ENCODE measurements at places on chromosomes 7 and 10.

DNA sequence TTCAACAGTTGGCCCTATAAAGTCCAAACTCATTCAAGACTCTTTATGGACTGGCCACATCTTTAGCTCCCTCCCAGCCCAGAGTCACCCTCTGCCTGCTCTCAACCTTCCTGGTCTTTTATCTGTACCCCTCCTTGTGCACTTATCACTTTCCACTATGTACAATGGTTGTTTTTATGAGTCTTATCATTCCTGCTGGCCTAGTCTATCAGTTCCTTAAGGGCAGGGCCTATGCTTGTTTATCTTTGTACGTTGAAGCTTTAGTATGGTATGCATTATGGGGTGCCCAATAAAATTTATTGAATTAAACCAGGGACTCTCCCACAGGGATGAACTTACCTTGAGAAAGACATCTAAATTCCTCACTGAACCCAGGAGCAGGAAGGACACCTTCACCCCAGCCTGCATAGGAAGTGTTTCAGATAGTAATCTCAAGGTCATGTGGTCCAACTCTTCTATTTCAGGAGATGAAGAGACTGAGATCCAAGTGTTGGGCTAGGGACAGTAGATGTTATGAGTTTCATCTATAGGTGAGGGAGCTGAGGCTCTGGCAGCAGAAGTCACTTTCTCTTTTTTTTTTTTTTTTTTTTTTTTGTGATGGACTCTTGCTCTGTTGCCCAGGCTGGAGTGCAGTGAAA, 13.3 kb upstream of the PDCD4 start:
- DNase-seq = no peak

DNA sequence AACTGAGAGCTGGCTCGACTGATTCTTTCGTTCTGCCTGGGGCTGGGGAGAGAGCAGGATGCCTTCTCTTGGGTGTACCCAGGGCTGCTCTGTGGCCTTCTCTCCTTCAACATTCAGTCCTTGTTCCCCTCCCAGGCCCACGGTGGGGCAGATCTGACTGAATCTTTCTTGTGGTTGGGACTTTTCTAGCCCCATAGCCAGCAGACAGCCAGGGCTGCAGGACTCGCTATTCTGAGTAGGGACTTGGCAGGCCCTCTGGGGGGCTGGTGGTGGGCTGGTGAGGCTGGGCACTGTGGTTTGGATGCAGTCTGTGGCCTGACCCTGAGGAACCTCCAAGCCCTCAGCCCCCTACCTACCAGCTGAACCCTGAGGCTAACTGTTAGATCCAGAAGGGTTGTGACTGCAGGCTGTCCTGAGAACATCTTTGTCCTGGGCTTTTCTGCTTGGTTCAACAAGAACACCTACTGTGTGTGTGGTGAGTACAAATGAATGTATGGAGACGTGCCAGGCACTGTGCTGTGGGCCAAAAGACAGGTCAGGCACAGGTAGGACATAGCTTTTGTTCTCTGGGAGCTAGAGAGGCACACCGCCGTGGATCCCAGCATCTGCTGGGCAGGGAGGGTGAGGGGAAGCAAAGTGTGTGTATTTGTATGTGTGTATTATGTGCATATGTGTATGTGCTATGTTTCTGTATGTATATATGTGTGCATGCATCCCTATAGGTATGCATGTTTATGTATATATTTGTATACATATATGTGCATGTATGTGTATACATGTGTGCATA, 2.1 kb upstream of the PALD1 start:
- no peak for DNase-seq

DNA sequence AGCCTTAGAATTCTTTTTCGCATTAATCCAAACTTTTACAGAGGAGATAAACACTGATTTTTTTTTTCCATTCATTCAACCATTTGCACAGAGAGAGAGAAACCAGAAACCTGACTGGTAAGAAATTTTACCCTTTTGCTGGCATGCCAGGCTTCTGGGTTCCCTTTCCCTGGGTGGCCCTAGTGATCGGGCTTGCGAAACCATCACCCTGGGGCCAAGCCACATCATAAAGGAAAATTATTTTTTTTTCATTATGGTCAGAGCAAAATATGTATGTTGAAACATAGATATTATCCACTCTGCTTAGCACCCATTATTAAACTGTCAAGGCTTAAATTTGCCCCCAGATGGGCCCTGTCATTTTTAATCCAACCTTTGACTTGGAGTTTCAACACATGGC, 55.4 kb upstream of the INHBA start:
- no peak for DNase-seq

DNA sequence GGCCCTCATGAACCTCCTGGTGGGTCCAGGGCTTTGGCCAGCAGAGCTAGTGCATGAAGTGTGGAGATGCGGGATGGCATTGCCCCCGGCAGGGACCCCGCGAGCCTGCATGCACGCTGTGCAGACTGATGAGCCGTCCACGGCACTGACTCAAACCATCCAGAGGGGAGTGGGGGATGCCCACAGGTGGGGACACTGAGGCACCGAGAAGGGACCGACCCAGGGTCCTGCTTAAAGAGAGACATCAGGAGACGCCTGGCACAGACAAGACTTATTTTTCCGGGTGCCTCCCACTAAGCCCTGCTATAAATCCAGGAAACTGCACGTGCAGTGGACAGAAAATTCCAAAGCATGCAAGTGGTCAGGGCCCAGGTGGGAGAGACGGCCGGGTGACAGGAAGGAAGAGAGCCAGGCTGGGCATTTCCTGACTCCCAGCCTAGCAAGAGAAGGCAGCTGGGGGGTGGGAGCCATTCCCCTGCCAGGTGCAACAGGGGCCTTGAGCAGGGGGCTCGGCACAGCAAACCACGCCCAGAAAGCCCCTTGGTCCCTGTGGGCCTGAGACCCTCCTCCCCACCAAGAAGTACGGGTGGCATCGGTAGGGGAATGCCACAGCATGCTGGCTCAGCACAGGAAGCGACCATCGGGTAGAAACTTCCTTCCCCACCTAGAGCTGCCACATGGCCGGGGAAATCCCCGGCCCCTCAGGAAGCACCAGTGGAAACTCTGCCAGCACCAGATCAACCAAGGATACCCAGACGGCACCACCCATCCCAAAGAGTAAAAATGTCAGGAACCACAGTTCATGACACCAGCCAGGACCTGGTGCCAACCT, 91.5 kb downstream of the FOXL3 start:
- DNase-seq = no peak

DNA sequence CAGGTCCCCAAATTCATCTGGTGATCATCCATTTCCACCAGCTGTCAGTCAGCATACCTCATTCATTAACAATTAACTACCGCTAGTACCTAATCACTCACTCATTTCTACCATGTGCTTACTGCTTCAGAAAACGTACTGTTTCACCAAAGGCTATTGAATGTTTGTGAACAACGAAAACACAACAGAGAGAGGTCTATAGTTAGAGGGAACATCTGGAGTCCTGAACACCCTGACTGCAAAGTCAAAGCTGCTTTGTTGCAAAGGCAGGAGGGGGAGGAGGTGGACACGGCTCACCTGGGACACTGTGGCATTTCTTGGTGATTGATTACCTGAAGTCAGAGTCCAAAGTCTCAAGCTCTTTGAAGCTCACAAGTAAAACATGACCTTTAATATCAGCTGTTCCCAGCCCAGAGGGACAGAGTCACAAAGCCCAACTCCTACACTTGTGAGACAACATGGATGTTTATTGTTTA, 342.3 kb upstream of the ADARB2 start:
- no peak for DNase-seq

- no peak for DNase-seq
Measured at GRCh38 chr10:80770239-80770638, 232.5 kb downstream of the SH2D4B start.

DNA sequence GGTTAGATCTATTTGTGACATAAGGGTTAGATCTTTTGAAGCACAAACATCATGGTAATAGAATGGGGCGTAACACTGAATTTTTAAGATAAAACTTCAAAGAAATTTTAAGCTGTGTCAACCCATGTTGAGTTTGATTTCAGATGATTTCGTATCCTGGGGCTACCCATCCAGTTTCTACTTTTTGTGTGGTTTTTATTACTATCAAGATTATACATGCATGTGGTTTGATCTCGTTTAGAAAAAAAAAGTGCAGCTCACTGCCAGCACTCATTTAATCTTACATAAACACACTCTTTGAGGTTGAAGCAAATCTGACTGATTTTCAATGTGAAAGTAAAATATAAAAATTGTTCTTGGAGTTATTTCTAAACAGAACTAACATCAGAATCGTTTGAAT, 140.8 kb upstream of the GRB10 start:
- DNase-seq = no peak

- DNase-seq = no peak
Measured at GRCh38 chr10:74282151-74282847, 131.3 kb downstream of the ADK start.

DNA sequence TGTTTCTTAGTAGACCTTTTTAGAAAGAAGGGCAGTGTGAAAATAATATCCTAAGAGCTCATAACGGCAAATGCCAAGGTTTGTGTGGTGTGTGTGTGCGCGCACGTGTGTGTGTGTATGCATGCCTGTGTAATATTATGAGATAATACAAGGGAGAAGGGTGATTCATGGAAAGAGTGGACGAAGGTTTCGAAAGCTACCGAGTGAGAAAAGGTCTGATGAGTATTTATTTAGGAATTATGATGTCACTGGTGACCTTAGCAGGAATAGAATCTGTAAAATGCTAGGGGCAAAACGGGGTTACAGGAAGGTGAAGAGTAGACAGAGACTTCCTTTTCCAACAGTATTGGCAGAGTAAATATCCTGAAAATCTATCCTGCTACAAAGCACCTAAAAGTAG, 107.3 kb downstream of the AHR start:
- no peak for DNase-seq

DNA sequence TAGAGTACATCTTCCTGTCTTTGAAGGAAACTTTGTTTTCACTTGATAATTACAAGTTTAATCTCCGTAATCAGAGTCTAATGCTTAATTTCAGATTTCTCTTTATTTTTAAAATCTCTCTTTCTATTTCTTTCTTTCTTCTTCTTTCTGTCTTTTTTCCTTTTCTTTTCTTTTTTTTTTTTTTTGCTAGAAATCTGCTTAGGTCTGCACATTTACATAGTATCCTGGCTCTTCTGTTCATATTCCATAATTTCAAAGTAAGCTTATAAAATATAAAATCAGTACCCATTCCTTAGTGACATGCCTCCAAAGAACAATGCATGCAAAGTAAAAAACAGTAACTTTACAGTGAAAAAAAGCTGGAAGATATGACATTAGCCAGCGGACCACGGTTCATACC, 601.7 kb upstream of the VSTM2A start:
- no peak for DNase-seq

DNA sequence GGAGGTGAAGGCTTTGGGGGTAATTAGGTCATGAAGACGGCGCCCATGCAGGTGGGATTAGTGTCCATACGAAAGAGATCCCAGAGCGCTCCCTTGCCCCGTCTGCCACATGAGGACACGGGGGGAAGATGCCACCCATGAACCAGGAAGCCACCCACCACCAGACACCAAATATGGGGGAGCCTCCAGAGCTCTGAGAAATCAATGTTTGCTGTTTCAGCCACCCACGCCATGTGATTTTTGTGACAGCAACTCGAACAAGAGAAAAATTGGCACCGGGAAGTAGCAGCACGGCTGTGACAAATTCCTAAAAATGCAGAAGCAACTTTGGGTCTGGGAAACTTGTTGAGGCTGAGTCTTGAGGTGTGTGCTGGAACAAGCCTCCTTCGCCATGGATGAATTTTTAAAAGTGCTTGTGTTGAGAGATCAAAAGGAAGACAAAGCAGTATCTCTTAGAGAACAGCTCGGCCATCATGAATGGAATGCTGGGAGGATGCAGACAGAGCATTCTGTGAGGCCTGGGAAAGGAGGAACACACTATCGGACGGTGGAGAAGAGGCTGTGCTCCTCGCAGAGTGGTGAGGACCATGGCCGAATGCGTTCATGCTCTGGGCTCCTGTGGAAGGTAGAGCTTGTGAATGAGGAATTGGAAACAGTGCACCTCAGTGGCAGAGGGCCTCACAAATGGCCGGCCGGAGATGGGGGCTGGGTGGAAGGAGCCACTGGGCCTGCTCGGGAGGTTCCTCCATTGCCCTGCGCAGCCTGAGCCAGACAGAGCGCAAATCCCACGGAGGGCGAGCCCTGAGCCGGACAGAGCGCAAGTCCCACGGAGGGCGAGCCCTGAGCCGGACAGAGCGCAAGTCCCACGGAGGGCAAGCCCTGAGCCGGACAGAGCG, 277.5 kb downstream of the PTPRN2 start:
- no peak for DNase-seq

DNA sequence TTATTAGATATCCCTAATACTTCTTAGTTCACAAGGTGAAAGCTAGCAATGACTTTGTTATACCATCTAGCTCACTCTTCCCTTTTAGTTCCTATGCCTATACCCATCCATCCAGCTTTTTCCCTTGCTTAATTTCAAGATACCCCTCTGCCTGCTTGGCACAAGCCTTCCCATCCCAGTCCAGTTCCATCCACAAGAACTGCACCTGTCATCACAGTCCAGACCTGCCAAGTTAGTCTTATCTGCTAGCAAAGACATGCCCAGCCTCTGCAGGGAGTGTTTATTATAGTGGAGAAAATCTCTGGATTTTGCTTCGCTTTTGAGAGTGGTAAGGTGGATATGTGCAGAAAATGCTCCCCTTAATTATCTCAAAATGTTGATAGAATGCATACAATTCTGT, 158.2 kb downstream of the ST7 start:
- no peak for DNase-seq

DNA sequence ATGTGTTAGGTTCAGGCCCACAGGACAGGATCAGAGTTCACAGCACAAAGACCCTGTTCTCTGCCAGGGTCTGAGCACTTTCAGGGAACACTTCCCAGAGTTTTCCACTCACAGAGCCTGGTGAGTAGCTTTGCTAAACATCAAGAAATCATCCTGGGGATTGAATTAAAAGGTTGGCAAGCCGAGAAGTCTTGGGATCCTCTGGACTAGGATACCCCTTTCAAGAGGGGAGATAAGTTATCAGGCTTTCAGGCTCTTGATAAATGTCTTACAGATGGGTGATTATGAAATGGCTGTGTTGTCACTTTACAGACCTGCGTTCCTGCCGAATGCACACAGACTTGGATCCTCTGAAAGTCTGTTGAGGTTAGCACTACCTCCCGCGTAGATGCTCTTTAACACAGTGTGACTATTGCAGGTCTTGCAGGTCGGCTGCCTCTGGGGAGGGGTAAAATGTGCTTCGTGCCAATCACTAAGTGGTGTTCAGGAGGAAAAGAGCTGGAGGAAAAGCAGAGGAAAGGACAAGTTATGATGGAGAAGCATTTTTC, 473.5 kb upstream of the AKR1E2 start:
- no peak for DNase-seq

GRCh38 chr7:25907214-25907613, 244.8 kb upstream of the NFE2L3 start:
- DNase-seq = no peak

DNA sequence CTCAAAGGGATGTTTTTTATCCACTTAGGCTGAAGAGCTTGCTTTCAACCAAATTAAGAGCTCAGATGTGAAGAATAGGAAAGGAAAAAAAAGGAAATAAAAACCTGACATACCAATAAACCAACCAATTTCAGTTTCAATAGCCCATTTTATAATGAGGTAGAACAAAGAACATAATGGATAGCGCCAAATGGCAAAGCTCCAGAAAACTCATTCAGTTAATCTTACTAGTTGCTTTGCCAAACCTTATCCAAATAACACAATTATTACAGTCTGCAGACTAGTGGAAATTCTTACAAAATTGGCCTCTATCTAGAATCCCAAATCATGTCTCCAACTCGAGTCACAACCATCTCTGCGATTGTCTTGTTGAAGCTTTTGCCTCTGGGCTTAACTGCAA, 337.0 kb downstream of the CRPPA start:
- peak; percentile 17 for DNase-seq

All from NCI-H1436 treated with DMSO at 0.1 percent for 48 hours (cell line).